DMS79 treated with DMSO at 0.1 percent for 48 hours (cell line): ENCODE measurements at places on chromosomes 6 and 20.

DNA sequence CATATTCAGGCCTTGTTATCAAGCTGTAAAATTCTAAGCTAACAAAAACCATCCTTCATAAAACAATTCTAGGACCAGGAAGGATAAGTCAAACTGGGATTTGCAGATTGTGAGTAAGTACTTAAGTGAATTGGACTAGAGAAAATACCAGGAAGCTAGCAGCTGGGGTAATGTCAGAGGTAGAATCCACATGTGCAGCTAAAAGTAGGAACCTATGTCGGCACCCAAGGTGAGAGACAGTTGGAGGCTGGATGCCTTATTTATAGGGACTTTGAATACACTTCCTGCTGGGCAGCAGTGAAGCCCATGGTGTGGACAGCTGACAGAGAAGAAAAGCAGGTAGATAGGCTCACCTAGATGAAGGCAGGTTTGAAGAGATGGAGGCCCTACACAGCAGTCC is 127.3 kb downstream of the FLRT3 start:
- no peak for DNase-seq

GRCh38 chr6:70363741-70364493 is 49.4 kb upstream of the FAM135A start:
- DNase-seq, result no peak

- no peak for DNase-seq
These were observed 64.8 kb downstream of the FAM50B start for GRCh38 chr6:3913958-3914337.

DNA sequence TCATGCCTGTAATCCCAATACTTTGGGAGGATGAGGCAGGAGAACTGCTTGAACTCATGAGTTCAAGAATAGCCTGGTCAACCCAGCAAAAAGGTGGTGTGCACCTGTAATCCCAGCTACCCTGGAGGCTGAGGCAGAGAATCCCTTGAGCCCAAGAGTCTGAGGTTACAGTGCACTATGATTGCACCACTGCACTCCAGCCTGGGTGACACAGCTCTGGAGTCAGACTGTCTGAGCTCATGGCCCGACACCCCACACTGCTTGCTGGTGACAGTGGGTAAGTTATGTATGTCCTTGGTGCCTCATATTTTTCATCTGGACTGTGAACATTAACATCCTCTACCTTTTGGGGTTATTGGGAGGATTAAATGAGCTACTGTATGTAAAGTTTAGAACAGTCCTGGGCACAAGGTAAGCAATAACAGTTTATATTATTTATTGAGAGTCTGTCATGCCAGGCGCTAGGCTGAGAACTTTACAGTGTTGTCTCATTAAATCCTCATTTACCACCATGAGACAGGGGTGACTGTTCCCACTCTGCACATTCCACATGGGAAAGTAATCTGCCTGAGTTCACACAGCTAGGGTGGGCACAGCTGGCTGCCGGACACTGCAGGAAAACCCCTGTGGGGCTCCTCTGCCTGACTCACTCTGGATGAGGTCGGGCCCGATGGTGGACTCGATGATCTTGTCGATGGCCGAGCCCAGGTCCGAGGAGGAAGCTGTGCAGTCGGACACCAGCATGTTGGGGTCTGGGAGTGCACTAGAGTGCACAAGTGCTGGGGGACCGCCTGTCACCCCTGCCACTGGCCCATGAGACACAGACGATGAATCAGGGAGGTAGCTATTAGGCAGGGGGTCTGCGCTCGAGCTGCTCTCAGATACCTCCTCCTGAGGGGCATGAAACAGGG is 2.9 kb downstream of the ZNF335 start:
- DNase-seq, result no peak

GRCh38 chr6:31920811-31921210 is 6.7 kb upstream of the C2 start:
- no peak for DNase-seq

DNA sequence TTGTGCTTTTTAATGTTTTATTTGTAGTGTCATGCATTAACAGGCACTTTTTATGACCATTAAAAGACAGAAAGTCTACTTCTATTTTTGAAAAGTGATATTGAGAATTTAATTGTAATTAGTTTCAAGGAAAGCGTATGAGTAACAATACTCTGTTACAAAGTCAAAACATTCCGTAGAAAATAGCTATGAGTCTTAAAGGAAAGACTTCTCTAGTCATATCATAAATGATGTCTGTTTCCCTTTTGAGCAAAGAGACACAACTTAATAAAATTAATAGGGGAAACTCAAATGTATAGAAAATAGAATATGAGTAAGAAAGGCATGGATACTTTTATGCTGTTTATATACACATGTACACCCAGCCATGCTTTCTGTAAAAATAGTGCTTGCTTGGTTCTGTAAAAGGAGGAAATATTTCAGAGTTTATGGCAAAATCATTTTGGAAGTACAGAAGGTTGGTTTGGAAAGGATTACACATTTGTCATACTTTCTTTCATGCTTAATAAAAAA is 107.8 kb upstream of the AHI1 start:
- DNase-seq, result no peak

GRCh38 chr6:37062424-37062823 is 57.0 kb downstream of the FGD2 start:
- DNase-seq, result no peak

- DNase-seq, result no peak
These were observed 87.0 kb downstream of the UTRN start for GRCh38 chr6:144372116-144372515.

- no peak for DNase-seq
These were observed 182.5 kb upstream of the HDAC2 start for GRCh38 chr6:114153448-114153847.
